ENCODE measurements at places on chromosomes 12 and 14. TPM values are rescaled to one million over a fixed set of nuclear protein-coding genes. Genes with fewer than 3 reads are reported as not detected.

DNA sequence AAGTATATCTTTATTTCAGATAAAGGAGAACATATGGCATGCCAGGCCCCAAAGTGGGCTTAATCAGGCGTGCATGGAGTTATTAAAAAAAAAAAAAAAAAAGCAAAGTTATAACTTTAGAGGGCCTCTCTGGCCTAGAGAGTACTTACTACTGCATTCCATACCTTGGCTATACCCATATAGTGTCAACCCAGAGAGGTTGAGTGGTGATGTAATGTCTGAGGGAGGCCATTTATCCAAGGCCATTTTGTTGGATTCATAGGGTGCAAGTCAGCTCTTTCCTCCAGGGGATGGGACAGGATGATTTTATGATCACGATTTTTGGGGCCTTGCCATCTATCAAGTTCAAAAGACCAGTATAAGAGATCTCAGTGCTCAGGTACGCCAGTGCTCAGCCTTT is 66.4 kb downstream of the DCAF5 start:
- DNase-seq, result no peak

GDF3 gene
- not detected for total RNA-seq

PRIMA1 gene
- not detected for total RNA-seq

PNMA1 gene
- 36.7 TPM for total RNA-seq

- DNase-seq, result no peak
Measured at GRCh38 chr12:34264110-34264509, 241.8 kb downstream of the ALG10 start.

OASL gene
- 7.6 TPM for total RNA-seq

- no peak for DNase-seq
Measured at GRCh38 chr14:26381405-26381804, 216.4 kb downstream of the NOVA1 start.

NABP2 gene
- total RNA-seq, result 91.6 TPM

DNA sequence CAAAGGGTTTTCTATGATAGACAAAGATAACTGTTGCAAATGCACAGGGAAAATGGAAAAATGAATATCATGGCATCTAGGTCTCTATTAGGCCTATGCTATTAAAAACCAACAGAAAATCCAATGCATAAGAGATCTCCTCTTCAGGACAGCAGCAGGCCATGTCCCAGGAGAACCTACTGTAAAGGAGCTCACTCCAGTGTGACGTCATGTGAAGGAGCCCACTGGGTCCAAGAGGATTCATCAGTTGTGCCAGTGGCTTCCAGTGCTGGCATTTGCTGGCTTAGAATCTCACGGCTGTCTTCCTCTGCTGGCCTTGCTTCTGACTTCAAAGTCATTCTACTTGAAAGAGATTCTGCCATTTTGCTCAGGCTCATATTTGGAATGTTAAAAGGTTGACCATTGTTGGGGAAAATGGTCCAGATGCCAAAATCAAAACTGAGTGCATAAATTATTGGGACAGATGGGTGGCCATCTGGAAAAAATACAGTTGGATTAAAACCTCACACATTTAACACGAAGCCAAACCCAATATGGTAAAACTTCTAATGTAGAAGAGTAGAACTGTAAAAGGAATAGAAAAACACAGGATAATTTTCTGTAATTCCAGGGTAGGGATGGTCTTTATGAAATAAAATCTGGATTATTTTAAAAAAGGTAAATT is 75.4 kb upstream of the ARID2 start:
- no peak for DNase-seq

GRCh38 chr12:43550831-43551271 is 1.2 kb downstream of the ADAMTS20 start:
- no peak for DNase-seq

- no peak for DNase-seq
Measured at GRCh38 chr12:103518899-103519298, 23.1 kb upstream of the C12orf42 start.

GRCh38 chr12:121455766-121456420 is 56.0 kb downstream of the RNF34 start:
- no peak for DNase-seq

CCDC177 gene
- not detected for total RNA-seq

DTX1 gene
- not detected for total RNA-seq

GRCh38 chr14:105436891-105437722 is 17.5 kb downstream of the MTA1 start:
- no peak for DNase-seq

Measured in PC-3 (cell line).